ENCODE measurements at places on chromosomes 7 and 10. TPM values are rescaled to one million over a fixed set of nuclear protein-coding genes. Genes with fewer than 3 reads are reported as not detected.

Gene SH2D4B
- not detected for total RNA-seq

Gene TDRD1
- total RNA-seq: 3.3 TPM

Gene CDK6
- 28.3 TPM for total RNA-seq

Gene FOXL3
- not detected for total RNA-seq

Gene DLX6
- total RNA-seq: not detected

Gene ACTL6B
- total RNA-seq: not detected

Gene PNLIPRP3
- 0.37 TPM for total RNA-seq

Gene SFTPA1
- total RNA-seq: not detected

Gene OPN4
- total RNA-seq: not detected

Gene HOXA10
- 9.9 TPM for total RNA-seq

Gene FAM25C
- not detected for total RNA-seq

Gene TCERG1L
- total RNA-seq: not detected

Gene HOXA1
- total RNA-seq: 1.4 TPM

Gene METTL27
- 5.5 TPM for total RNA-seq

Gene MBLAC1
- total RNA-seq: 0.73 TPM

Gene POMZP3
- 7.0 TPM for total RNA-seq

Gene LIPM
- total RNA-seq: not detected

Gene LAMB1
- 423 TPM for total RNA-seq

Gene GPR85
- 1.8 TPM for total RNA-seq

Gene ASB4
- total RNA-seq: not detected

Gene SRRM3
- 0.98 TPM for total RNA-seq

Gene KCP
- total RNA-seq: 0.20 TPM

Gene IFT22
- total RNA-seq: 23.5 TPM

Gene ARMC3
- total RNA-seq: not detected

Gene CTAGE4
- total RNA-seq: not detected

Gene PLCE1
- total RNA-seq: 0.59 TPM

Gene FAM131B
- total RNA-seq: 1.6 TPM

Gene VSTM4
- 4.1 TPM for total RNA-seq

Gene CEP55
- total RNA-seq: 30.5 TPM

Gene HHEX
- not detected for total RNA-seq

Gene ACSM6
- not detected for total RNA-seq

Gene ALOX5
- not detected for total RNA-seq

Gene CAV2
- total RNA-seq: 91.5 TPM

Gene ADAMTS14
- total RNA-seq: 2.6 TPM

Gene ARL4A
- 30.1 TPM for total RNA-seq

Gene FKBP6
- not detected for total RNA-seq

Gene ATRNL1
- not detected for total RNA-seq

Gene TMEM236
- under 0.01 TPM for total RNA-seq

Gene BAIAP2L1
- 2.2 TPM for total RNA-seq

Gene CDHR3
- 23.5 TPM for total RNA-seq

Gene SPDYE9
- total RNA-seq: not detected

Gene NEBL
- total RNA-seq: 1.1 TPM

Gene CNPY1
- not detected for total RNA-seq

Gene CYP3A7
- not detected for total RNA-seq

Gene NYAP1
- 2.0 TPM for total RNA-seq

Gene EBLN1
- total RNA-seq: not detected

Gene CYP26A1
- not detected for total RNA-seq

Gene CALHM3
- total RNA-seq: 0.39 TPM

Gene IDI2
- total RNA-seq: under 0.01 TPM

Gene BET1
- 18.7 TPM for total RNA-seq

Measured in subcutaneous preadipocyte (primary cell).